Nucleus accumbens (tissue), 56 donors: ENCODE measurements at places on chromosomes 4 and X.
A peak's percentile ranks its signal among the peaks of the same experiment; 100 is the strongest.

DNA sequence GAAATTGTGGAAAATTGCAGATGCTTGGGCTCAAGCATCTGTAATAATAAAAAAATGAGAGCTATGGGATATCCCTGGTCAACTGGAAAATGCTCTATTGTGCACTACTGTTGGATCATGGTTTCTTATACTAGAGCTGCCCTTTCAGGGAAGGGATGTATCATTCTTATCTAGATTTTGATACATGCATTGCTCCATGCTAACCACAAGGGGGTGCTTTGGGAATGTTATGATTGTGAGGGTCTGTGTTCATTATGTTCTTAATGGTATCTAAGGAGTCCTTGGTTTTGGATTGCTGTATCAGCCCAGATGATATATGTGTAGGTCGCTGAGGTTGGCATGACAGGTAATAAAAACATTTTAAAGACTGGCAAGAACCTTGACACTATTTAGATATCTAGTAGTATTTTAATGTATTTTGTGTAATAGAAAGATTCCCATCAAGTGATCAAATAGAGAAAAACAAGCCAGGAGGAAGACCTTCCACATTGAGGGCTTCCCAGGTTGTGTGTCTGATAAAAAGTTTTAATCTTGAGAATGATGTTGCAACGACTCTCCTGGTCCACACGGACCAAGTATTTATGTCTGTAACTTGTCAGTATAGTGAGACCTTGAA, 49.2 kb upstream of the TLR2 start:
- DNase-seq = no peak

GRCh38 chr4:185764876-185765275, 47.1 kb downstream of the SORBS2 start:
- no peak for DNase-seq

- DNase-seq = no peak
These were observed 22.0 kb upstream of the SPINK2 start for GRCh38 chr4:56843421-56843899.

DNA sequence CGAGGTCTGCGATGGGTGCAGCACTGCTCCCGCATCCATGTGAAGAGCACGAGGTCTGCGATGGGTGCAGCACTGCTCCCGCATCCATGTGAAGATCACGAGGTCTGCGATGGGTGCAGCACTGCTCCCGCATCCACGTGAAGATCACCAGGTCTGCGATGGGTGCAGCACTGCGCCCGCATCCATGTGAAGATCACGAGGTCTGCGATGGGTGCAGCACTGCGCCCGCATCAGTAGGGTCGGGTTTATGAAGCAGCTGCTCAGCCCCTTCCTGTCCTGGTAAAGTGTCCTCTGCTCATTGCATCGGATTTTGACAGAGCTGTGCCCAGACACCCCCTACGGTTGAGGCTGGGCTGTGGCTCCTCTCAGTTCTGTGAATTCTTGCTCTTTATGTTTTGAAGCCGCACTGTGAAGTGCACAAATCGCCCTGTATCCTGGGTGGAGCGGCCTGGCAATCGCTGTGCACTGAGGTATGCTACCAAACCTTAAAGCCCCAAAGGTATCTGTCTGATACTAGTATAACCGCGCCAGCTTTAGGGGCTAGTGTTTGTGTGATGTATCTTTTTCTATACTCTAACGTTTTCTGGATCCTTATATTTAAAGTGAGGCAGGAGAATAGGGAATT, 98.7 kb downstream of the CPZ start:
- DNase-seq = no peak

DNA sequence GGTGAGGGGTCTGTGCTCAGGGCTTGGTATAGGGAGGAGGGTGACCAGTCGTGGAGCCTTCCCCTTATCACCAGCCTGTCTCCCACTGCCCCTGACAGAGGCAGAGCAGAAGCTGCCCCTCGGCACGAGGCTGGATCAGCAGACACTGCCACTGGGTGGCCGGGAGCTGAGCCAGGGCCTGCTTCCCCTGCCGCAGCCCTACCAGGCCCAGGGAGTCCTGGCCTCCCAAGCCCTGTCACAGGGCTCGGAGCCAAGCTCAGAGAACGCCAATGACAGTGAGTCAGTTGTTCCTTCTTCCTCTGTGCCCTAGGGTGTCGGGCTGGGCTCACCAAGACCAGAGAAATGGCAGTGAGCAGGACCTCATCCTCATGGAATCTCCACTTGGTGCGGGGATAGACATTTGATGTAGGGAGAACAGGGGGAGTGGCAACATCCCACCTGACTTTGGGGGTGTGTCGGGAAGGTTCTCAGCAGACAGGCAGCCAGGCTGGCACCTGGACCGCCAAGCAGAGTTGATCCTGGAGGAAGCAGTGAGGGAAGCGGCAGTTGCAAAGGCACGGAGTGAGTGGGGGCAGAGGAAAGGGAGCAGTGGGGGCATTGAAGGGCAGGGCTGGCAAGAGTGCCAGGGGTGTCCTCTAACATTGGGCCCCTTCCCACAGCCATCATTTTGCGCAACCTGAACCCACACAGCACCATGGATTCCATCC, 14.3 kb upstream of the UBA1 start:
- DNase-seq = peak; percentile 30

DNA sequence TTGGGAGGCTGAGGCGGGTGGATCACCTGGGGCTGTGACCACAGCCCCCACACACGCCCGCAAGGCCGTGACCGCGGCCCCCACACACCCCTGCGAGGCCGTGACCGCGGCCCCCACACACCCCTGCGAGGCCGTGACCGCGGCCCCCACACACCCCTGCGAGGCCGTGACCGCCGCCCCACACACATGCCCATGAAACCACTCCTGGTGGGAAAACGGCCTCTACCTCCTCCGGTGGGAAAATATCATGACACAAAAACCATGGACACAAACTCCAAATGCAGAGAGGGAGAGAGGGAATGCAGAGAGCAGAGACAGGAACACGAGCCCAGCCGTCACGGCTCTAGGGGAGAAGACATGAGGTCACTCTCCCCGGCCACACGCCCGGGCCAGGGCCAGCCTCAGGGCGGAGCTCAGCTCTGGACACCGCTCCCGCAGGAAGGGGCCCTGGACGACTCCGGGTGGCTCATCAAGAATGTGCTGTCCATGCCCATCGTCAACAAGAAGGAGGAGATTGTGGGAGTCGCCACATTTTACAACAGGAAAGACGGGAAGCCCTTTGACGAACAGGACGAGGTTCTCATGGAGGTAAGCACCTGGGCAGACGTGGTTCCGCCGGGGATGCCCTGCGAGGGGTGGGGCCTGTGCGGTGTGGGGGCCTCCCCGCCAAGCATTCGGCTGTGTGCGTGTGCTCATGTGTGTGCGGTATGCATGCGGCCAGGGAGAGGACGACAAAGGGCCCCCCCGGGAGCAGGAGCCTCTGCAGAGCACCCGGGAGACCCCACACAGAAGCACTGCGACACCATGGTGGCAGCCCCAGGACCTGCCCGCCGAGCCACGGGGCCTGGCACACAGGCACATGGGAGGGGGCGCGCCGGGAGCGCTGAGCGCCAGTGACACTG, 17.4 kb downstream of the ATP5ME start:
- no peak for DNase-seq

GRCh38 chrX:19924285-19924684, 36.9 kb upstream of the SH3KBP1 start:
- no peak for DNase-seq

- DNase-seq = no peak
These were observed 1544.6 kb downstream of the C4orf33 start for GRCh38 chr4:130640592-130640991.

GRCh38 chr4:128649575-128650205, 159.8 kb upstream of the JADE1 start:
- DNase-seq = no peak

- no peak for DNase-seq
These were observed 91.5 kb downstream of the HPRT1 start for GRCh38 chrX:134551376-134552048.

DNA sequence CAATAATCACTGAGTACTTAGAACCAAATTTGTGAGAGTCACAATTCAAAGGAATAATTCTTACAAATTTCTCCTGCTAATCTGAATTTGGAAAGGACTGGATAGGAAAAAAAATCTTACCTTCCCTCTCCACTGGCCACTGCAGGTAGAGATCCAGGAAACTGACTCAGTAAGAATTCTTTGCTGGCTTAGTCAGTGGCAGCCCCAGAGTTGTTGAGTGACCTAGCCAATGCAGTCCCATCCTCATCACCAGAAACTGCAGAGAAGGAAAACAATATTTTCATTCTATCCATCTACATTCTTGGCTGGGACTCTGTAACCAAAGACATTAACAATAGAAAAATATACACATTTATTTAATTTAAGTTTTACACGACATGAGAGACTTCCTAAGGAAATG, 572.0 kb downstream of the ADGRL3 start:
- no peak for DNase-seq

GRCh38 chr4:117512414-117512813, 427.0 kb upstream of the TRAM1L1 start:
- DNase-seq = no peak

GRCh38 chr4:5662555-5662954, 45.8 kb downstream of the EVC2 start:
- no peak for DNase-seq

DNA sequence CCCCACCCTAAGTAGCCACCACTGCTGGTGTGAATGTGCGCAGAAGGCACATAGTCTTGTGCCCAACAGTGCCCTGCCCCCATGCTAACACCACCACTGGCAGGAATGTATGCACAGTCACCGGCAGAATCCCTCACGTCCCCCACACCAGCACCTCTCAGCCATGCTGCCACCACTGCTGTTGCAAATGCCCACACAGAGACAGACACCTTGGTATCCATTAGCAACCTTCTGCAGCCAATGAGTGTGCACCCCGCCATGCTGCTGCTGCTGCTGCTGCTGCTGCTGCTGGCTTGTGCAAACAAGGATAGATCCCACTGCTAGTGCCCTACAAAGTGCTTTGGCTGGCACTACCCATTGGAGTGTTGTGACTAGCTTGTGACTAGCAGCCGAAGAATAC, 52.4 kb upstream of the MMAA start:
- no peak for DNase-seq

- DNase-seq = peak; percentile 55
These were observed 1.2 kb downstream of the ELF2 start for GRCh38 chr4:139175646-139176301.

DNA sequence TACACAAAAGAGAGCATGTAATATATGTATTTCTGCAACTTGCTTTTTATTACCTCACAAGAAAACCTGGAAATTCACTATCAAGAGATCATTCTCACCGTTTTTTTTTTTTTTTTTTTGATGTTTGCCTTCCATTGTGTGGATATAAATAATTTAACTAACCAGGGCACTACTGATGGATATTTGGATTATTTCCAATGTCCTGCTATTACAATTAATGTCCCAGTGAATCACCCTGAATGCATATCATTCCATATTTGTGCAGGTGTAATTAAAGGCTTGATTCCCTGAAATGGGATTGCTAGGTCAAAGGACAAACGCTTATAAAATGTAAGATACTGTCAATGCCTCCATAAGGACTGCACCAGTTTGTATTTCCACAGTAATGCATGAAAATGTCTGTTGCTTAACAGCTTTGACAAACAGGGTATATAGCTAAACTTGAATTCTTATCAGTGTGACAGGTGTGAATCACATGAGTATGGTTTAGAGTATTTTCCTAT, 87.8 kb downstream of the NCAPG start:
- DNase-seq = no peak

DNA sequence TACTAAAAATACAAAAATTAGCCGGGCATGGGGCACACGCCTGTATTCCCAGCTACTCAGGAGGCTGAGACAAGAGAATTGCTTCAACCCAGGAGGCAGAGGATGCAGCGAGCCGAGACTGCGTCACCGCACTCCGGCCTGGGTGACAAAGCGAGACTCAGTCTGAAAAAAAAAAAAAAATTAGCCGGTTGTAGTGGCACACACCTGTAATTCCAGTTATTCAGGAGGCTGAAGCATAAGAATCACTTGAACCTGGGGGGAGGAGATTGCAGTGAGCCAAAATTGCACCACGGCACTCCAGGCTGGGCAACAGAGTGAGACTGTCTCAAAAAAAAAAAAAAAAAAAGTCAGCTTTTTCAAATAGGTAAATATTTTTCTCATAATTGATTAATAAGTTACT, 71.9 kb downstream of the WDFY3 start:
- no peak for DNase-seq

- DNase-seq = no peak
These were observed 28.5 kb downstream of the CAMK2D start for GRCh38 chr4:113732967-113733527.

- no peak for DNase-seq
These were observed 30.8 kb downstream of the NOP14 start for GRCh38 chr4:2932321-2932950.

GRCh38 chr4:167939863-167940616, 152.3 kb upstream of the ANXA10 start:
- no peak for DNase-seq

- no peak for DNase-seq
These were observed 1.3 kb downstream of the SYP start for GRCh38 chrX:49198540-49199314.

- no peak for DNase-seq
These were observed 168.7 kb downstream of the ANTXR2 start for GRCh38 chr4:79904331-79904730.

DNA sequence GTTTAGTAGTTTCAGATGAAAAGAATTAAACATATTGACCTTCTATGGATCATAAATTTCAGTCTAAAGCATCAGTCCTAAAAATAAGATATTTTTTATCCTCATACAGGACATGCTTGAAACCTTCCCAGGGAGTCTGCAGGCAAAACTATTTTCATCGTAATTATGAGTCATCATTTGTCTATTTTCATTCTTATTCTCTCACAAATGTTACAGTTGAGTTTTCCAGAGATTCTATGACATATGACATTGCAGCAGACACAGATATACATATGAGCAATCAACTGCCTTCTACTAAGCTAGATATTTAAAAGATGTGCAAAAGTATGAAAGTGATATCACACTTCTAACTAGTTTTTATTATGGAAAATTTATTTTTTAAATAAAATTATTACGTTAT, 398.0 kb downstream of the MAGEB5 start:
- no peak for DNase-seq

- no peak for DNase-seq
These were observed 25.0 kb upstream of the GJB1 start for GRCh38 chrX:71198066-71198465.

- no peak for DNase-seq
These were observed 10.2 kb downstream of the ADGRL3 start for GRCh38 chr4:61210186-61210939.

- no peak for DNase-seq
These were observed 165.7 kb downstream of the KDR start for GRCh38 chr4:54959651-54960116.
